ENCODE measurements at places on chromosomes 13 and 19.

GRCh38 chr13:93680329-93680728, 453.7 kb downstream of the GPC6 start:
- DNase-seq = no peak

DNA sequence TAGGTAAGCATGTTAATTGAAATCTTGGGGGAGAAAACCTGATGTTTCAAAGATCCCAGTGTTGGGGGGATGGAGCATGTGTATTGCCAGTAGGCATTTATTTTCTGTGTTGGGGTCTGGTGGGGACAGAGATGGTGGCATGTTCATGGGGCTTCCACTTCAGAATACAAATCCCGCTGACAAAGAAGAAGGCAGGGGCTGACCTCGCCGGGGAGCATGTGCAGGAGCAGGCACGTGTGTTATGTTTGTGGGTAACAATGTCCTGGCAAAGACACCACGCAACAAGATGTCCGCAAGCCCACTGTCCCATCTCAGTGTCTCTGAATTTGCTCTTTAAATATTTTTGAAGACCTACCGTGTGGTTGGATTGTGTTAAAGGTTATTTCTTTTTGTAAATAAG, 164.5 kb downstream of the TEX29 start:
- no peak for DNase-seq

DNA sequence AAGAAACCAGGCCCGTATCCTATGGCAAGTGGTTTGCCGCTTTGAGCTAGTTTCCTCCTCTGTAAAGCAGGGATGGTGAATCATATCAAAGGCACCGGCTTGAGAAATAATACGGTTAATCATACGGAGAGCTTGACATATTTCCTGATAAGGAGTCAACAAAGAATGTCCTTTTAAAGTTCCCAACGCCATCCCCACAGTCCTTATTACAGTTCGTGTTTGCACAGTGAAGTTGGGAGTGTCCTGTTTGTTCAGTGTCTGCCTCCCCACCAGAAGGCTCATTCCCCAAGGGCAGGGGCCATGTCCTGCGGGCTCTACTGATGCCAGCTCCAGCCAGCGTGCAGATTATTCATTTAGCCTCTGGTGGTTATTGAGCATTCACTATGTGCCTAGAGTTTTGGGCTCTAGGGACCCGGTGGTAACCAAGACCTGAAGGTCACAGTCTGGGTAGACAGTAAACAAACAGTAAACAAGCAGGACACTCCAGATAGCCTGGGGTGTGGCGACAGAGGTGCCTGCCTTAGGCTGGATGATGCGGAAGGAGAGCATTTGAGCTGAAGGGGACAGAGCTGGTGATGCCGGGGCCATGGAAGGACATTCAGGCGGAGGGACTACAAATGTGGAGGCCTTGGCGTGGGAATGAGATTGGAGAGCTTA, 6.3 kb downstream of the GRAMD1A start:
- DNase-seq = no peak

- no peak for DNase-seq
Observed at GRCh38 chr13:35698911-35699576, 222.6 kb upstream of the MAB21L1 start.

GRCh38 chr19:48365602-48366001, 1.4 kb downstream of the SYNGR4 start:
- no peak for DNase-seq

DNA sequence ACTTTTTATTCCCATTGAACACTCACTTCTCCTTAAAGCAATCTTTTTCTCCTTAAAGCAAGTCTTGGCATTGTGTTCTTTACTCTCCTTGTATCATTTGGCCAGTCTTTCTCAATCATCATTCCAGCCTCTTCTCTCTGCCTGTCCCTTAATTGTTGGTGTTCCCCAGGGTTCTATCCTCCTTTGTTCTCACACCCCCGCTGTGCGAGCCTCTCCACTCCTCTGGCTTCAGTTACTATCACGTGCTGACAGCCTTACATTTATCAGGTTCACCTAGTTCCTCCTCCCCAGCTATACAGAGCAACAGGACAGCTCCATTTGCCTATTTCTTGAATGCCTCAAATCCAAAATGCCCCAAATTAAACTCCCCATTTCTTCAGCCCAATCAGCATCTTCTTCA, 24.6 kb downstream of the CYSLTR2 start:
- no peak for DNase-seq

DNA sequence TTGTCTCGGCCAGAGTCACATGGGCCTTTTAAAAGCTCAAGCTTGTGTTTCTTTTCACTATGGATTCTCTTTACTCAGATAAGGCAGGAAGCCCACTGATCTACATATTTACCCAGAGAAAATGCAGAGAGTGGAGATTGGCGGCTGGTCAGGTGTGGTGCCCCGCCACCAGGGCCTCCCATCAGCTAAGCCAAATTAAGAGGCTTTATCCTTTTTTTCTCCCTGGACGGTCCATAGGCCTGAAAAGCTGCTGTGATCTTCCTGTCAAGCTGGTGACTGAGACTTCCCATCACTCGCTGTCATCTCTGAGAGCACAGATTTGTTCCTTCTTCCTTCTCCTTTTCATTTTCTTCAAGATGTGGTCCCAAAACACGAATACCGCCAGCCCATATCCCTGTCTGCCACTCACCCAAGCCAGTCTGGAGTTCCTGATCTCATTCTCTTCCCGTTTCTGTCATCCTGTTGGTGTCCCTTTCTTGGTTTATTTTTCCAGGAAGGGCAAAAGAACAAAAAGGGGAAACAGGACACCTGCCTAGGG, 1.9 kb downstream of the SAFB start:
- no peak for DNase-seq

DNA sequence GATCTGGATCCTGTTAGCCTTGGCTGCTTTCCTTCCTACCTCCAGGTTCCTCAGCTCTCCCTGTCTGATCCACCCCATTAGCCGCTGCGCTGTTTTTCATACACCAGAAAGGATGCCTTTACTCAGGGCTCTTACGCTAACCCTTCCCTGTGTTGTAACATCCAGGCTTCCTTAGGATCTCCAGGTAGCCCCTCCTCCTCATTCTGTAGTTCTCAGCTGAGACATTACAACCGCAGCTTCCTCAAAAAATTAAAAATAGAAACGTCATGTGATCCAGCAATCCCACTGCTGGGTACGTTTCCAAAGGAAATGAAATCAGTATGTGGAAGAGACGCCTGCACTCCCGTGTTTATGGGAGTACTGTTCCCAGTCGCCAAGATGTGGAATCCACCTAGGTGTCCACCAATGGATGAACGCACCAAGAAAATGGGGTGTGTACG, 18.4 kb upstream of the MYADM start:
- DNase-seq = no peak

GRCh38 chr13:76329004-76329403, 557.2 kb downstream of the KCTD12 start:
- no peak for DNase-seq

- DNase-seq = no peak
Observed at GRCh38 chr19:2633693-2634075, 68.8 kb downstream of the GNG7 start.

Data from stimulated activated CD4-positive, alpha-beta T cell treated with anti-CD3 and anti-CD28 coated beads, Interleukin-4, amount 100 ng/mL, for 4 hours (primary cell).